ENCODE measurements at places on chromosomes 2 and 18.

GRCh38 chr2:47644351-47644750, 138.6 kb upstream of the MSH6 start:
- DNase-seq = no peak

- DNase-seq = no peak
Observed at GRCh38 chr2:191158747-191159146, 8.0 kb upstream of the STAT4 start.

DNA sequence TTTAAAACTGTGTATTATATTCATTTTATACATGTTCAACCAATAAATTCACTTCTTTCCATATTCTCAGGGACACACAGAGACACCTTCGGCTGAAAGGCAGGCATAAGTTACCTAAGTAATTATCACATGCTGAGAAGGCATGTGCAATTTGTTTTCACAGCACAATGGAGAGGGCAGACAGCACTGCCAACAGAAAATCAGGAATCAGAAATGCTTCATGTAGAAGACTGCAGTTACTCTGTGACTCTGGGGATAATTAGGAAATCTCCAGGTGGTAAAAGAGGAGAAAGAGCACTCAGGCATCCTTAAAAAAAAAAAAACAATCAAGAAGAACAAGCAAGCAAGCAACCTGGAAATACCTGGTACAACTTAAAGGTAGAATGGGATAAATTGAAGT, 49.3 kb downstream of the DSEL start:
- no peak for DNase-seq

DNA sequence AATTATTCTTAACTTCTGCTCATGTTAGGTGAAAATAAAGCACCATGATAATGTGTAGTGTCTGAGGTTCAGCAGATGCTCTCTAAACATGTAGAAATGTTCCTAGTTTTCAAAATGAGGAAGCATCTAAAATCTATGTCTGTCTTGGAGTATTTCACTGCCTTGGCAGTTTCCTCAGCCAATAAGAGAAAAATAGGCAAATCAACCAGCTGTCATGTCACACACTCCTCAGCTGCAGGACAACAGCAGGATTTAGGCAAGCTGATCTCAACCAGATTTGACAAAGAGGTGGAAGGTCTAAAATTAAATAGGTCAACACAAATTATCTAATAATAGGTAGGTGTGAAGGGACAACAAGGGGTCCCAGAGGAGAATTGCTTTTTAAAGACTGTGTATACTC, 164.1 kb upstream of the BOD1L2 start:
- no peak for DNase-seq

DNA sequence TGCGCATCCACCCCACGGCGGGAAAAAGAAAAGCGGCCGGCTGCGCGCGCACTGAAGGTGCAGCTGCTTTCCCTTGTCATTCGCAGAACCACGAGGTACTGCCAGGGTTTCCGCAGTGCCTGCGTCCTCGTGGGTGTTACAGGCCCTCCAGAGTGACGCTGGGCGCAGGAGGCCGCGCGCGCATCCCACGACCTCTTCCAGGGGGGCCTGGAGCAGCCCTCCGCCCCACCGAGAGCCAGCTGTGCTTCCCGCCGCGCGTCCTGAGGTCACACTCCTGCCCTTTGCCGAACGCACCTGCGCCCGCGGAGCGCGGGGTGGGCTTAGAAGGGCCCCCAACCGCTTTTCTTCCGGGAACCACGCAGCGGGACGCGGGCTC, 378 bp upstream of the IAH1 start:
- DNase-seq = no peak

- no peak for DNase-seq
Observed at GRCh38 chr2:161246281-161246680, 61.9 kb upstream of the PSMD14 start.

DNA sequence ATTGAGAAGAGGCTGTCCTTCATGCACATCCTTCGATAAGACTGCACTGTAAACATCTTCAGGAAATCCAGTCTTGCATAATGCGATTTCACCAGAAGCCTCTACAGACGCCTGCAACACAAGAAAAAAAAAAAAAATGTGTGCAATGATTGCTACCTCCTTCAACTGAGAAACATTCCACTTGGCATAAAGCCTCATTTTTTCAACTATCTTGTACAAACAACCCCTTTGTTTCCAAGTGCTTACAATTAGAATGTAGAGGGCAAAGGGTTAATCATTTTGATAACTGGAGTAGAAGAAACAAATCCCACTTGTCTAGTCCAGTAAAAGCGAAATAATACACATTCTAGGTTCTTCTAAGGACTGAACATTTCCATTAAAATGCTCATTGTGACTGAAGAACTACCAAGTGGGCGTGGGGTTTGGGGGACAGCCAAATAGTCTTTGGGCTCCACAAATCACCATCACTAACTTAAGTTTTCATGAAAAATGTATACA, 29.2 kb downstream of the CDH2 start:
- no peak for DNase-seq

DNA sequence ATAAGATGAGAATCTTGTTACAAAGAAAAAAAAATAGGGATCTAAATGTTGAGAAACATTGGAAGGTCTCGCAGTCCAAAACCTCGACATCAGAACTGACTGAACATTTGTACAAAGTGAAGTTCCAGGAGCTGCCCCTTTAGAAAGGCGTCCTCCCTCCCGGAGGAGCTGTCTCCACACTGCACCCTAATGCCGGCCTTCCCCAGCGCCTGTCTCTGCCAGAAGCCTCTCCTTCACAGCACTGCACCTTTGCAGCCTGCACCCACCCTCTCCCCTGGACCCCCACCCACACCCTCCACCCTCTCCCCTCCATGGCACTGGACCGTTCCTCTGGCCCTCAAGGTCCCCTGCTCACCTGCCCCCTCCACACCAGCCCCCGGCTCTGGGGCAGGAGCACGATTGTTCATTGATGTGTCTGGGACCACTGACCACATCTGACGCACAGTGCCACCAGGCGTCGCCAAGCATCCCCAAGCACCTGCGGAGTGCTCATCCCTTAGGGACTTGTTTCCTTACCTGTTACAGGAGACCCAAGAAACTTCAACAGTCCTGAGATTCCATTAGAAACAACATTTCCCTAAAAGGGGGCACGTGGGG, 90.3 kb upstream of the SNTG2 start:
- no peak for DNase-seq

DNA sequence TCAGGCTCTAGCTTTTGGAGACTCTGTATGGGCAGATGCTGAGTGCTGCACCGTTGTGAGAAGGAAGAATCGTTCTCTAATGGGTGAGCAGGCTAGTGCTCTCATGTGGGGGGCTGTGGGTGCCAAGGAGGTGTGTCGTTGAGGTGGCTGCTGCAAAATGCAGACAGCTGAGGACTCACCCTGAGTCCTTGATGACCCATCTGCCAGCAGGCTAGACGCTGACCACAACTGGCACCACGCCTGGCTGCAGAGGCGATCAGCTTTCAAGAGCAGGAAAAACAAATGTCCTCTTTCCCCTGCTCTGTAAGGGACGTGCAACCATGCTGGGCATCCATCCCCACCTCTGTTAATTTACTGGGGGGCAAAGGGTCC, 48.2 kb downstream of the HAUS1 start:
- no peak for DNase-seq

- DNase-seq = no peak
Observed at GRCh38 chr2:160411167-160411566, 82.4 kb downstream of the RBMS1 start.

DNA sequence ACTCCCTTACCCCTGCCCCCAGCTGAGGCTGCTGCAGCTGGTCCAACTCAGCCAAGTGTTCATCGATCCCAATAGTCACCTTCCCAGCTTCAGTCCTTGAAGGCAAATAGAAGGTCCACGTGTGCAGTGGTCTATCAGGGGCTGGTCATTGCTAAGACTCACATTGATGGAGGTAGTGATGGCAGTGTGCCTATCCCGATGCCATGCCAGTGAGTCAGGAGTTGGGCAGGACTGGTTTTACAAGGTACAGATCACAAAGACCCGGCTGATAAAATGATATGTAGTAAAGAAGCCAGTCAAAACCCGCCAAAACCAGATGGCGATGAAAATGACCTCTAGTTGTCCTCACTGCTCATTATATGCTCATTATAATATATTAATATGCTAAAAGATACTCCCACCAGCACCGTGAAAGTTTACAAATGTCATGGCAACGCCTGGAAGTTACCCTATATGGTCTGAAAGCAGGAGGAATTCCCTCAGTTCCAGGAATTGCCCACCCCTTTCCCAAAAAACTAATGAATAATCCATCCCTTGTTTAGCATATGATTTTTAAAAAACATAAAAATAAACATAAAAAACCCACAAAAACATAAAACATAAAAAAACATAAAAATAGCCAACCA, 2.9 kb upstream of the C2orf80 start:
- DNase-seq = no peak

DNA sequence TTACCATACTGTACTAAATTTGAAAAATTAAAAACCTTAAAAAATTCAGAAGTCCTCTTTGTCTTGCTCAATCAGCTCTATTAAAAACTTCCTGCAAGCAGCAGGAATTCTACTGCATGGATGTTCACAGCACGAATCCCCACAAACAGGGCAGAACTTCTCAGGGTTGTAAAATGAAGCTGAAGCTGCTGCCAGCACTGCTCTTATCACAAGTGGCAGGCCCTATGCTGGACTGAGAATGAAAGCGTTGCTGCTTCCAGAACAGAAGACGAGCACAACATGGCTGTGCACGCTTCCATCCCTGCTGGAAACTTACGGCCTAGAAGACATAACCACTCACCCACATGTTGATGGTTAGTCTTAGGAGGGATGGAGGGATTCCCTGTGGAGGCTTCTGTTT, 134.0 kb downstream of the RAB3GAP1 start:
- no peak for DNase-seq

DNA sequence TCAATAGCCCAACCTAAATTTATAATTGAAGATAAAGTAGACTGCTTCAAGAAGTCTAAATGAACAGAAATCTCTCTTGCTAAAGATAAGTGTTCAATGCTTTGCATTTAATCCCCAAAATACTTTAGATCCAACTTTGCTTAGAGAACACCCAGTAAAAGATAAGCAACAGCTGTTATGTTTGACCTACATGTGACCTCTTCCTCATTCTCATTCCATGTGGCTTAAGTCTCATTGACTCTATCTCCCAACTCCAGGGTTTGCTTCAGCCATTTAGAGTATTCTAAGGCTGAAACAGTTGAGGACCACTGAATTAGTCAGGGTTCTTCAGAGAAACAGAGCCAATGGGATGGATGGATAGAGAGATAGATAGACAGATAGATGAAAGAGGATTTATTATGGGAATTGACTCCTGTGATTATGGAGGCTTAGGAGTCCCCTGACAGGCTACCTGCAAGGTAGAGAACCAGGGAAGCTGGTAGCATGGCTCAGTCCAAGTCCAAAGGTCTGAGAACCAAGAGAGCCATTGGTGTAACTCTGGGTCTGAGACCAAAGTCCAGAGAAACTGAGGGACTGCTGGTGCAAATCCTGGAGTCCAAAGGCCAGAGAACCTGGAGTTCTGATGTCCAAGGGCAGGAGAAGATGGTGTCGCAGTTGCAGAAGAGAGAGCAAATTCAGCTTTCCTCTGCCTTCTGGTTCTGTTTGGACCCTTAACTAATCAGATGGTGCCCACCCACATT, 32.1 kb downstream of the CRYGD start:
- no peak for DNase-seq

- DNase-seq = no peak
Observed at GRCh38 chr18:7608174-7608550, 41.0 kb downstream of the PTPRM start.

DNA sequence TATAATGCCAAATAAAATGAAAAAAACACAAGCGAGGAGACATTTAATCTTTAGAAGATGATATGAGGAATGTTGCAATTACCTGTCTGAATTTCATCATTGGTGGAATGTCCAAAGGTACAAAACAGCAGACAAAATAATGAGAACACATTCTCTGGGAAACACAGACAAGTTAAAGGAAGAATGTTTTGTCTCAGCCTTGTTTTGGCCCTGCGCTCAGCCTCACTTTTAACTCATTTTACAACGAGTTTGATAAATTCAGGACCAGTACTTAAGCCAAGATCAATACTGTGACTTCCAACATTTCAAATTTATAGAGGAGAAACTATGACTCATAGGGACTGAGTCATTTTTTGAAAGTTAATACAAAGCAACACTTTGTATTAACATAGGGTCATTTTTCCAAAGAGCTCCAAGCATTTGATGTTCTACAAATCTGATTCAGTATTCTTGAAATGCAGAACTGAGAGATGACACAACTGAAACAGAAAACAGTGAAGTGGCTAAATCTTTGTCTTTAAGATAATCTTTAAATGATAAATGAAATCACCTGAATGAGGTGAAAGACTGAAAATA, 833.2 kb upstream of the CHAC2 start:
- DNase-seq = no peak

GRCh38 chr2:163877316-163877715, 141.5 kb upstream of the FIGN start:
- DNase-seq = no peak
